Stimulated activated CD8-positive, alpha-beta memory T cell treated with anti-CD3 and anti-CD28 coated beads, Interleukin-4, amount 100 ng/mL, for 4 hours (primary cell): ENCODE measurements at places on chromosomes 2 and 18.

DNA sequence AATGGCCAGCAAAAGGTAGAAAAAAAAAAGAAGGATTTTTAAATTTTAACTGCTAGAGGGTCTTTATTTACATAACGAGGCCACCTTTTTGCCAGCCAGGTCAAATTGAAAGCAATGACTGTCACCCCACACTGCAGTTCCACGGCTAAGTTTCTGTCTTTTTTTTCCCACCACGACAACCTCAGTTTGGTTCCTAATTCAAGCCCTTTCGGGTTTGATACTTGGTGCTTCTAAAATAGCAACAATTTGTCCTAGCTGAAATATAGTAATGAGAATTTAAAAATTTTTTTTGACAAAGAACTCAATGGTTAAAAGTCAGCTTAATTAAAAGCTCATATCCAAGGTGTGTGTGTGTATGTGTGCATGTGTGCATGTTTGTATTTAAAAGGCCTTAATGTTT, 16.4 kb upstream of the NMS start:
- no peak for DNase-seq

DNA sequence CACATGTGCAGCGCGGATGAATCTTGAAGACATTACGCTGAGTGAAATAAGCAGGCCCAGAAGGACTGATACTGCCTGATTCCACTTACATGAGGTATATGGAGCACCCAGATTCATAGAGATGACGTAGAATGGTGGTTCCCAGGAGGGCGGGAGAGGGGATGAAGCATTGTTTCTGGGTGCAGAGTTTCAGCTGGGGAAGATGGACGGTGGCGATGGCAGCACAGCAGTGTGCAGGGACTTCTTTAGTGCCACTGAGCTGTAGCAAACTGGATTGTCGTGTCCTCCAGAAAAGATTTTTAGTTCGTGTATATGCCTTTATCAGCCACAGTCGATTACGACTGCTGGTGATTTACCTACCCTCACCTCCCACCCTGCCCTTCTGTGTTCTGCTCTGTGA, 30.5 kb downstream of the RAB12 start:
- DNase-seq = no peak

- DNase-seq = no peak
Observed at GRCh38 chr18:62808123-62808522, 92.8 kb downstream of the PHLPP1 start.

DNA sequence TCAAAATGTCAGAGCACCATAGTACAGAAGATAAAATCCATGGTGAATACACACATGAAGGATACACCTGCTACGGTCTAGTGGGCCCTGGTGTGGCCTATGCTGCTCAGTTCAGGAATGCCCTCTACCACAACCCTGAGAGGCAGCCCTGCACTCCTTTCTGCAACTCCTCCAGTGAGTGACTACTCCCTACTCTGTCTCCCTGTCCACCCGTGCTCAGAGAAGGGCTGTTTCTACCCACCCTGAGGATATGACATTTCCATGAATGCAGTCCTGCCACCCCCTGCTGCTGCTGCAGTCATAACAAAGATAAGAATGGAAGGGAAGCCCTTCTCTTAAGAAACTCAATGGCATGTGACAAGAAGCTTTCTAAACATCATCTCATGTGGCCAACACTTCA, 137.0 kb downstream of the EN1 start:
- DNase-seq = no peak

DNA sequence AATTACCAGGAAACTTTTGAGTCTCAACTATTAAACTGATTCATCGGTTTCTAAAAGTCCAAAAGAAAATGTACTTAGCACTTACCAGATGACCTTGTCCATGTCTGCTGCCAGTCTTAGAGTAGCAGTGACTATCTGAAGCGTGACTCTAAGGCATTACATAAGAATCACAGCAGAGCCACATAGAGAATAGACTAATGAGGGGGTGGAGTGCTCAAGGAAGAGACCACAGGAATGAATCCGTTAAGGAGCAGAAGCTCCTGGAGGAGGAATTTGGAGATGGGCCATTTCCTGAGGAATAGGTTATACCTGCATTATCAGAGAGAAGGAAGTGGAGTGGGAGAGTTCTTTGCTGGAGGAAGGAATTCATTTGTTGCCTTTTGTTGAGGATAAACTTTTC, 116.0 kb downstream of the MAP3K20 start:
- DNase-seq = no peak

GRCh38 chr2:238924796-238925195, 76.9 kb downstream of the TWIST2 start:
- no peak for DNase-seq

DNA sequence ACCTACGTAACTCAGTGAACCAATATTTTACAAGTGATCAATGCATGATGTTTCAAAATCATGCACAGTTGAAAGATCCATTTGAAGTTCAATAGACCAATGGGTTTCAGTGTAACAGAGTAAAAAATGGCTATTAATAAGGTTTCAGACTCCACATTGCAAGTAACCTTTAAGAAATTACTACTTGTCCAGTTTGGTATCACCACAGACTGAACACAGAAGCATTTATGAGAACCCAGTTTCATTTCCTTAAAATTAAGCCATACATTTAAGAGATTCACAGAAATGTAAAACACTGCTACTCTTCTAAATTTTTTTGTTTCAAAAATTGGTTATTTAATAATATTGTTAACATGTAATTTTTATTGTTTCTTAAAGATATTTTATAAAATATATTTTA, 98.9 kb upstream of the CHRNA1 start:
- DNase-seq = no peak

- no peak for DNase-seq
Observed at GRCh38 chr2:179562330-179562885, 297.8 kb upstream of the SESTD1 start.

- no peak for DNase-seq
Observed at GRCh38 chr2:173962031-173962430, 3.1 kb downstream of the SP3 start.

GRCh38 chr2:101063352-101064124, 61.4 kb downstream of the RPL31 start:
- no peak for DNase-seq

DNA sequence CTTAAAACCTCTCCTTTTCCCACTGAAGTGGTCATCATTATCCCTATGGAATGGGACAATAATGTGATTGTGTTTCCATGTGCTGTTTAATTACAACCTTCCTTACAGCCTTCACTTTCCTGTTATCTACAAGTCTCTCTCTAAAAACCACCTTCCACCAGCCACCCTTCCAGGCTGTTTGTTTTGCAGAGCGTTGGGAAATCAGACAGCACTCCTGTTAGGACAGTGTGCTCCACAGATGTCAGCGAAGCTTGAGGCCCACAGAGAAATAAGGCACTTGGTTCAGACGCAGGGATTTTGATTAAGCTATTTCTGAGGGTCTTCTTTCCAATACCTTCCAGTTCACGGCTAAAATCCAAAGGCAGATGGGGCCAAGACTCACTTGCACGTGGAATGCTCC, 32.3 kb upstream of the ASPRV1 start:
- no peak for DNase-seq

DNA sequence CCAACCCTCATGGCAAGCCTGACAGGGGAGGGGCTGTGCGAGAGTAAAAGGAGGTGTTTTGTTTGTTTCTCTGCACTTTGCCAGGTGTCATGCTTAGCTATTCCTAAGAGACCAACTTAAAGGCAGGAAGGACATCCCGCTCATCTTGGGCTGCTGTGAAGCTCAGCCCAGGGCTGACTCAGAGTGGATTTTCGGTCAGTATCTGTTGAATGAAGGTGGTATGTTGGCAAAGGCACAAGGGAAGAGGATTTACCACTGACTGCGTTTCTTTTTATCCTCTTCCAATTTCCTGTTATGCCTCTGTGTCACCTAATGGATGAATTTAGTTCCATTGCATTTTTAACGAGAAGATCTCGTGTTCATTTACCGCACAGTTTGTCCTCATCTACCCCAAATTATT, 18.9 kb downstream of the TRPM8 start:
- no peak for DNase-seq

- no peak for DNase-seq
Observed at GRCh38 chr2:36459725-36460137, 104.2 kb downstream of the CRIM1 start.

GRCh38 chr2:221289389-221289788, 282.7 kb downstream of the EPHA4 start:
- DNase-seq = no peak

GRCh38 chr18:70188113-70188512, 17.4 kb downstream of the RTTN start:
- DNase-seq = no peak

- no peak for DNase-seq
Observed at GRCh38 chr2:36411962-36412444, 56.4 kb downstream of the CRIM1 start.

GRCh38 chr18:26649193-26649543, 100.8 kb upstream of the KCTD1 start:
- no peak for DNase-seq
